Prostate gland (tissue), 2 donors: ENCODE measurements at places on chromosomes 2 and 18.

- DNase-seq: no peak
These were observed 18.5 kb upstream of the EML6 start for GRCh38 chr2:54704688-54705605.

DNA sequence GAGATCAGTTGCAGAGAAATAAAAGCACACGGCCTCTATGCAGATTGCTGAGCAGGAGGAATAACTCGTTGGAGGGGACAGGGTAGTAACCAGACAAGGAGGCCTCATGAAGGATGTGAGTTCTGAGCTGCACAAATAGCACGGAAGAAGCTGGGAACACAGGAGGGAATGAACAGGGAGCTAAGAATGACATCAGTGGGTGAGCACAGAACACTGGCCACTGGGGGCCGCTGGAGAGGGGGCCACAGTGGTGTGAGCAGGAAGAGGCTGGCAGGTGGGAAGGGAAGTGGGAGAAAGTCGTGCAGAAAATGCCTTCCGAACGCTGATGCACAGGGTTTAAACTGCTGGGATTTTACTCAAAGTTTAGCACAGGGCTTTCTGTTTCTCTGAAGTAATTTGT is 61.0 kb downstream of the ZAP70 start:
- no peak for DNase-seq

DNA sequence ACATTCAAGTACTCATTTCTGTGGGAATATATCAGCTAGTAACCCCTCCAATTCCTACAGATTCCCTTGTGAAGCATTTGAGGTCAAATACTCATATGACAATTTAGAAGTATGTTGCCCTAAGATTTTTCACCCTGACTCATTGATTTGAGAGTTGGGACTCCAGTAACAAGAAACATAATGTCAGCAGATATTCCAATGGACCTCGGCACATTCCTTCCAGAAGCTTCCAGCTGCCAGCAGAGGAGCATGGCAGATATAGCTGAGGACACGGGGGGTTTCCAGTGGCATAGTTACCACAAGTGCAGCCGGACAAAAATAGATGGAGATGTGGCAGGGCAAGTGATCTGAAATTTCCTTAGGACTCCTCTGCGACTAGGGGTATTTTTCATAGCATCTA is 101.9 kb upstream of the ARHGAP28 start:
- DNase-seq: no peak

- no peak for DNase-seq
These were observed 184.8 kb downstream of the LNPK start for GRCh38 chr2:175817221-175817620.
